Lung microvascular endothelial cell (primary cell): ENCODE measurements at places on chromosomes 11 and 22. TPM values are rescaled to one million over a fixed set of nuclear protein-coding genes. Genes with fewer than 3 reads are reported as not detected.

- DNase-seq: no peak
These were observed 13.8 kb upstream of the PVALB start for GRCh38 chr22:36830601-36831000.

GRCh38 chr11:115928811-115929210 is 424.6 kb upstream of the CADM1 start:
- DNase-seq: no peak

The C11orf52 gene
- total RNA-seq: 0.65 TPM in 1 of 2 replicates, not detected in the other

The PKP3 gene
- total RNA-seq: 0.22 and 0.40 TPM in 2 replicates

- DNase-seq: no peak
These were observed 93.0 kb downstream of the SLC1A2 start for GRCh38 chr11:35326266-35326879.

DNA sequence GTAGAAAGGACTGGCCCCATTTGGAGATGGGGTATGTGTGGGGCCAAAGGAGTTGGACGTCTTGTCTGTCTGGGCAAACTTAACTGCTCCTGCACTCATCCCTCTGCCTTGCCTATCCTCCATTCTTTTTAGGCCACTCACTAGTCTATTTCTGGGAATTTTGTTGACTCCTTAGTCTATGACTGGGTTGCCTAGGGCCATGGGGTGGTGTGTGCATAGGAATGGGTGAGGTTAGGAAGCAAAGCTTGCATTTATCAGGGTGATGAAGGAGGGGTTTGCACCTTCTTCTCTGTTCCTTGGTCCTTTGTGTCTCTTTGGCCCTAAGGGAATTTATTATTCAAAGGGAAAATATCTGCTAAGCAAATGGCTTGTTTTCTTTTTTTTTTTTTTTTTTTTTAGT is 80.9 kb upstream of the OR9Q1 start:
- no peak for DNase-seq

GRCh38 chr11:7909585-7910285 is 21.3 kb downstream of the OR10A6 start:
- DNase-seq: no peak

- no peak for DNase-seq
These were observed 335 bp downstream of the ZNF408 start for GRCh38 chr11:46701078-46701654.

The TRIM51 gene
- not detected in 2 replicates for total RNA-seq

DNA sequence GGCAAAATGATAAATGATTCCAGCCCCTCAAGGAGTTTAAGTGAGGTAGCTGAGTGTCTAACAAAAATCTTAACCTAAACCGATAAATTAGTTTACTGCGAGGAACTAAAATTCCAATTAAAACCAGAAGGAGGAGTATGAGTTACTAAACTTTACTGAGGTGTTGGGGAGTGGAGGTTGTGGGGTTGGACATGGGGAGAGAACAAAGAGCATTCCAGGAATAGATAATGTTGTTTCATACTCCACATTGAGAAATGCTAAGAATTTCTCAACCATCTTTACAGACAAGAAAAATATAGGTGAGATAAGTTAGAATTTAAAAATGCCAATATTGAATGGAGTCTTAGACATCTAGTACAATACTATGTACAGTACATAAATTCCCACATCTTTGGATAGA is 488.6 kb downstream of the METTL15 start:
- no peak for DNase-seq

The MMP3 gene
- total RNA-seq: not detected in 2 replicates

- DNase-seq: peak; percentile 54
These were observed 45.5 kb upstream of the CRYBB3 start for GRCh38 chr22:25153961-25154666.

DNA sequence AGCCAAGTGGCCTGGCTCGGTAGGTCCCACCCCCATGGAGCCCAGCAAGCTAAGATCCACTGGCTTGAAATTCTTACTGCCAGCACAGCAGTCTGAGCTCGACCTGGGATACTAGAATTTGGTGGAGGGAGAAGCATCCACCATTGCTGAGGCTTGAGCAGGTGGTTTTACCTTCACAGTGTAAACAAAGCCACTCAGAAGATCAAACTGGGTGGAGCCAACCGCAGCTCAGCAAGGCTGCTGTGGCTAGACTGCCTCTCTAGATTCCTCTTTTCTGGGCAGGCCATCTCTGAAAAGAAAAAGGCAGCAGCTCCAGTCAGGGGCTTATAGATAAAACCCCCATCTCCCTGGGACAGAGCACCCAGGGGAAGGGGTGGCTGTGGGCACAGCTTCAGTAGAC is 22.3 kb upstream of the OR5B21 start:
- DNase-seq: no peak

GRCh38 chr22:50004918-50005317 is 7.6 kb downstream of the IL17REL start:
- no peak for DNase-seq

DNA sequence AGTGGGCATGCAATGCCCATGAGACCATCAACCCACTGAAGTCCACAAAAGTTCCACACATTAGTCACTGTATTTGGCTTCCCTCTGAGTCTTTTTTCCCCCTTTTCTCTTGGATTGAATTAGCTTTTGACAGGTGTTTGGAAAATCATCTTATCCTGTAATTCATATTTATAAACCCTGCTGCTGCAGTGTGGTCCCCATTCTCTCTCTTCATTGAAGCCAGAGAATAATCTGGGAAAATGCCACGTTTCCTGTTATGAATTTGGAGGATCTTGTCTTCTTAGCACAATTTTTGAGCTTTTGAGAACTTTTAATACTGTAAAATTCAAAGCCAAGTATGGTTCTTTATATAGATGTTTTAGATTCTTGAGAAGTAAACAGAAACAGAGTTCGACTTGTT is 84.8 kb downstream of the UVRAG start:
- no peak for DNase-seq

The TRIM49 gene
- not detected in 2 replicates for total RNA-seq

GRCh38 chr22:44276041-44276440 is 36.7 kb downstream of the SHISAL1 start:
- no peak for DNase-seq

The MRGPRG gene
- not detected in 2 replicates for total RNA-seq

DNA sequence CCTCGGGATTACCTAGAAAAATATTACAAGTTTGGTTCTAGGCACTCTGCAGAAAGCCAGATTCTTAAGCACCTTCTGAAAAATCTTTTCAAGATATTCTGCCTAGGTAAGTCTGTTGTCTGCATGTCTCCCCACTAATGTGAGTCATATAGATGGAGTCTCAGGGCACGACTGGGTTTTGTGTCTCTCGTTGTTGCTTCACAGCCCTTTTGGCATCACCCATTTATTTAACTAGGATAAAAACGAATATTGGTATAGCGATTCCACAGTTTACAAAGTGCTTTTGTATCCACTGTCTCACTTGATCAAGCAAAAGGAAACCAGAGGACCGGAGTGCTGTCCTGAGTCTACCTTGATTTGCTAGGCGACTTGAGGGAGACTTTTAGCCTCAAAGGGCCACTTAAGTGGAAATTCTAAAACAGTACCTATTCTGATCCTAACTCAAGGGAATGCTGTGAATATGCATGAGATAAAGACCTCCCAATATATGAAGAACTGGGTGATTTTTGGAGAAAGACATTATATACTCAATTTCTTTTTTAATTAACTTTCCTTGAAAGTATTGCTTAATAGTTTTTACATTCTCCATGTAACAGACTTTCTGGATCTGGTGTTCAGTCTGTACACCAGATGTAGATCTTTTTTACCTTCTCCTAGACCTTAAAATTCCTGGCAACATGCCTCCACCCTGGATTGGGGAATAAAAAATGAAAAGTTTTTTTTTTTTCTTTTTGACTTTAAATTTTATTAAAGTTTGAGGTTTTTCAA is 590 bp downstream of the NNMT start:
- DNase-seq: peak; percentile 41

- no peak for DNase-seq
These were observed 1.3 kb upstream of the SLC39A13 start for GRCh38 chr11:47406896-47407745.

- DNase-seq: no peak
These were observed 43.7 kb downstream of the BSX start for GRCh38 chr11:122937983-122938382.

DNA sequence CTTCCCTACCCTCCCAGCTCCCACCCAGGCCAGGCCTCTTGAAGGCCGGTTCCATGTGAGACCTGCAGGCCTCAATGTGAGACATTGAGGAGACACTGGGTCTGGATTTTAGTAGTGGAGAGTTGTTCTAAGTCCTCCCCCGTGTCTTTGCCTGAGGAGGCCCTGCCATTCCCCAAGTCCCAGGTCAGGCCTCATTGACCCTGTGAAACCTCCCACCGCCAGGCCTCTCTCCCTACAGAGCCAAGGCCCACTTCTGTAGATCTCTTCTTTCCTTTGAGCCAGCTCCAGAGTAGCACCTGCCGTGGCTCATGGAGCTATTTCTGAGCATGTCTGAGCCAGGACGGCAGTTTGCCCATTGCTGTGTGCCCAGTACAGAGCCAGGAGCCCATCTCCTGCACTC is 1419.6 kb downstream of the TBC1D22A start:
- DNase-seq: no peak

GRCh38 chr11:34492806-34493414 is 20.7 kb downstream of the ELF5 start:
- peak; percentile 64 for DNase-seq

GRCh38 chr11:83023410-83023809 is 48.3 kb downstream of the RAB30 start:
- DNase-seq: no peak

GRCh38 chr11:9315078-9315688 is 790 bp upstream of the TMEM41B start:
- no peak for DNase-seq

DNA sequence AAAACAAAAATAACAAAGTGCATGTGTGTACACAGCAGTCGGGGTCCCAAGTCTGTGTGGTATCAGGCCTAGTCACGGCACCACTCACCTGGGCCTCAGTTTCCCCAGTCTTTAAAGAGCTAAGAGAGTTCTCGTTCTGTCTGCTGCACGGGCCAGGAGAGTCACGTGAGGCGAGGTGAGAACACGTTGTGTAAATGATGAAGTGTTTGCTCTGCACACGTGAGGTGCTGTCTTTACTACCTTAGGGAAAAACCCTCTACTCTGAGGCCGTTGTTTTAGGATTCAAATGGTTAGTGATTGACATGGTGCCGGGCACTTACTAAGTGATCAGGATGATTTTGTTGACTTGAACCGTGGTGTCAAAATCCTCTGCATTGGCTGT is 86.5 kb upstream of the PPARA start:
- no peak for DNase-seq

GRCh38 chr11:256952-257737 is 20.4 kb downstream of the PSMD13 start:
- no peak for DNase-seq

The RIMBP3B gene
- under 0.01 TPM in 2 replicates for total RNA-seq

- DNase-seq: peak; percentile 74
These were observed 89.0 kb upstream of the GRK3 start for GRCh38 chr22:25475257-25476022.

DNA sequence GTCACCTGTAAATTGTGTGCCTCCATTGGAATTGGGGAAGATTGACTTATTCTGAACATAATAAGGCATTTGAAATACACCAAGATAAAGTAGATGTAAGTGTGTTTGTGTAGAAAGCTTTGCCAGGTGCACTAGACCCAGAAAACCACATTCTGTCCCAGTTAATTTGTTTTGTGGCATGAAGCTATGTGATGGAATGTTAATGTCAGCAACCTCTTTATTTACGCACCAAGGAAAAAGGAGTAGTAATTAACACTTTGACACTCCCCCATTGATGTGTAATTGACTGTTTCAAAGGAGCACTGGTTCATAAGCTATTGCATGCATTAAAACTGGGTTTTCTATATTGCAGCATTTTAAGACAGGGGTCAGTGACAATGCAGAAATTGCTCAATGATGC is 14.3 kb downstream of the EIF3M start:
- no peak for DNase-seq

- no peak for DNase-seq
These were observed 40.3 kb downstream of the SIK2 start for GRCh38 chr11:111642542-111642941.

The C22orf31 gene
- total RNA-seq: not detected in 2 replicates

The C11orf65 gene
- under 0.01 TPM in 2 replicates for total RNA-seq

The UBQLN3 gene
- not detected in 2 replicates for total RNA-seq

The NRGN gene
- 0.20 and 0.65 TPM in 2 replicates for total RNA-seq

- no peak for DNase-seq
These were observed 2.3 kb downstream of the UPK3A start for GRCh38 chr22:45286854-45287551.
